Thymus (tissue), 14 donors: ENCODE measurements at places on chromosomes 5 and 9.

DNA sequence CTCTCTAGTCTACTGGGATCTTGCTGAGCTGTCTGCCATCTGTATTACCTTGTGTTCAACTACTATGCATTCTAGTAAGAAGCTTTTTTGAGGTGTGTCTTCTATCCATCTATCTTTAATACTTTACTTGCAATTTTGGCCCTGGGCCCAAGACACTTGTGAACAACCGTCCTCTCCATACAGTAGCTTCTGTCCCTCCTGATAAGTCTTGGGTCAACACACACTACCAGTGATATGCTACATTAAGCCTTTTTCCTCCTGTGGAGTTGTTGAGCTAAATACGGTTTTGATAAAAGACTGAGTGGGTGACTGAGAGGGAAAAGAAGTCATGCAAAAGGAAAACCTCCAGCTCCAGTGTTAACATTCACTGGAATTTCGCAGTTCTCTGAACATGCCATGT, 133.3 kb upstream of the PCA3 start:
- no peak for DNase-seq

DNA sequence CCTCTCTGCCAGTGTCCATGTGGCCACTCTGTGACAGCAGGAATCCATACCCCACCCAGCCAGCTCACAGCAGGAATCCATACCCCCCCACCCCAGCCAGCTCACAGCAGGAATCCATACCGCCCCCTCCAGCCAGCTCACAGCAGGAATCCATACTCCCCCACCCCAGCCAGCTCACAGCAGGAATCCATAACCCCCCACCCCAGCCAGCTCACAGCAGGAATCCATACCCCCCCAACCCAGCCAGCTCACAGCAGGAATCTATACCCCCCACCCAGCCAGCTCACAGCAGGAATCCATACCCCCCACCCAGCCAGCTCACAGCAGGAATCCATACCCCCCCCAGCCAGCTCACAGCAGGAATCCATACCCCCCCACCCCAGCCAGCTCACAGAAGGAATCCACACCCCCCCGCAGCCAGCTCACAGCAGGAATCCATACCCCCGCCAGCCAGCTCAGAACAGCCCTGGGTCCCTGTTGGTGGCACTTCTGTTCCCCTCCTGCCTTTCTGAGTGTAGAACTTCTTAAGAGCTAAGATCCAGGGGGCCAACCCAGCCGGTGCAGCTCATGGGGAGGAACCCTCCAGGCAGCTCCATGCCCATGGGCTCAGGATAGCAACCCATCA, 8.4 kb upstream of the RXRA start:
- DNase-seq, result no peak

DNA sequence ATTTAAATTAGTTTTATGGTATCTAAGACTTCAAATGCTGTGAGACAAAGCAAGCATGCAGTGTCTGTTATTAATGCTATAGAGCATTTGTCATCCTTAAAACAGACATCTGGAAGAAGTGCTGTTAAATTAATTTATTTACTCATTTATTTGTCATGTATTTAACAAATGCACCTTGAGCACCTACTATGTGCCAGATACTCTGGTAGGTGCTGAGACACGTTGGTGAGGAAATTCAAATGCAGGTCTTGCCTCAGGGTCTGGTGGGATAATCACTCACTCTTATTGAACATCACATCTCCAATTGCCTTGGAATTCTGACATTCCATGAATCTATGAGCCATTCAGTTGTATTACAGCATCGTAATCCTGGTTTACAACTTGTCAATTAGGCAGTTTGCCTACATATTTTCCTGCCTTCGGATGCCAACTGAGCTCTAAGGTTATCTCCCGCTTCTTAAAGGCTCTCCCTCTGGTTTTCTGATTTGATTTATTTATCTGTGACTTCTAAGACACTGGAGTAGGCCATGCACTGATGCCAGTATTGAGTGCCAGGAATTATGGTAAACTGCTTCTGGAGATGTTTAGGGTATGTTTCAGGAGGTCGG, 56.0 kb upstream of the RPS23 start:
- DNase-seq, result no peak

- no peak for DNase-seq
Measured at GRCh38 chr9:69307446-69308205, 17.4 kb upstream of the ENTREP1 start.

DNA sequence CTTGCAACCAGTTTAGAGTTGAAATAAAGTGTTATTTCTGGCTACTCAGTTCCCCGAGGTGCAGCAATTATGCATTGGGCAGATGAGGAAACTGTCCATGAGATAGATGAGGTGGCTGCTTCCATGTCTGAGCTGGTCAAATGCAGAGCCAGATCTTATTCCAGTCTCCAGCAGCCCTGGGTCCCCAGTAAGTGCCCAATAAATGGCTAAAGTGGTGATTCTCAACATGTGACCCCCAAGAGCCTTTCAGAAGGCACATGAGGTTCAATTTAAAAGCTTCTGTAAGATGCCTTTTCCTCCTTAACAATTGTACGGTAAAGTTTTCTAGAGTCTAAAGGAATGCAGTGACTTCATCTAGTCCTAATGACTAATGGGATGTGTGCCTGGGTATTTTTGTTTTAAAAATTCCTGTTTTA, 17.5 kb downstream of the ATOX1 start:
- DNase-seq, result no peak
